ENCODE measurements at places on chromosomes 5 and 9.

- no peak for DNase-seq
Observed at GRCh38 chr9:126698756-126699155, 85.0 kb downstream of the LMX1B start.

GRCh38 chr5:115838885-115839518 is 2.4 kb downstream of the ATG12 start:
- no peak for DNase-seq

DNA sequence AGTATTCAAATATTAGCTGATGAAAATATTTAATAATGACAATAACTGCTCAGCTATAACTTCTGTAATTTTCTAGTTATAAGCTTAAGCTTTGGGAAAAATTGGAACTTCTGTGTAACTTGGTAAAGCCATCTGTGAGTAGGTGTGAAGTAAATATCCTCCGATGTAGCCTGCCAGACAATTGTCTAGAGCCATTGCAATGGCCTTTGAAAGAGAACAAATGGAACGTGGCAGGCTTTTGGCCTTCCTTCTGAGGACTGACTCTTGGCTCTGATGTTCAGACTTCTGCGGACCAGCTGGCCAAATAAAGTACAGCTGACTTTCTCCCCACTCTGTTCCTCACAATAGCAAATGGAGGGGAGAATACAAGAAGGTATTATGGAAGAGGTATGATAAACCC is 203.4 kb upstream of the NMUR2 start:
- DNase-seq: no peak

GRCh38 chr5:110844251-110844650 is 105.4 kb downstream of the SLC25A46 start:
- no peak for DNase-seq

GRCh38 chr9:18721995-18722310 is 248.0 kb downstream of the ADAMTSL1 start:
- DNase-seq: no peak

DNA sequence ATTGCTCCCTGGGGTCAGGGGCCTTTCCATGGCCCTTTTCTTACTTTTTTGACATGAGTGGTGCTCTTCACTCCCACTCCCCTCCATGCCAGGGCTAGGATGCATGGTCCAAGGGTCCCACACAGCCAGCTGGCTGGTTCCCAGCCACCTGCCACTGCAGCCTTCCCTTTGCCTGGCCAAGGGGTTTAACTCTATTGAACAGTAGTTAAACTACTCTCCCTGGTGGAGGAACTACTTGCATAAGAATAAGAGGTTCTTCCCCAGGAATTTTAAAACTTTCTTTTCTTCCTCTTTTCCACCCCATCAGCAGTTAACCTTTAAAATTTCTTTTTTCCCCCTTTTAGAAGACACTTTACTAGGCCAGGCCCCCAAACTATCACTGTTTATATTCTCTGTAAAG is 1532.8 kb upstream of the ACO1 start:
- DNase-seq: no peak

DNA sequence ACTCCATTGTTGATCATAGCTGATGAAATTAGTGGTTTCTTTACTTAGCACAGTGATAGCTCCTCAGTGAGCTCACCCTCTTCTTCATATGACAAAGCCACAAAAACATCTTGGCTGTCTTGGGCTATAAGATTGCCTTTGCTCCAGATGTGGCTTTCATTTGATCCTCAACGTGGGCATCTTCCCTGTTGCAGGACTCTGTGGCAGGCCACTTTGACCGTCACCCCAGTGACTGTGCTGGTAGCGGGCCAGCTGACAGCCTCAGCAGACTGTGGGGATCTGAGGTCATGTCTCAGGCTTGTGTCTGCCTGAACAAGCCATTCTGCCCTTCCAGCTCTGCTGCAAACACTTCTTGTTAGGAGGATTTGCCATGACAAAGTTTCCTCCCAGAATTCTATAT is 422.2 kb downstream of the NR2F1-AS1 start:
- no peak for DNase-seq

Measured in liver (tissue), 10 donors.